Renal cortex interstitium (tissue), 15 donors: ENCODE measurements at places on chromosomes 6 and 20. TPM values are rescaled to one million over a fixed set of nuclear protein-coding genes. Genes with fewer than 3 reads are reported as not detected.

GRCh38 chr6:45576648-45577624 is 199.2 kb upstream of the SUPT3H start:
- DNase-seq = no peak

DNA sequence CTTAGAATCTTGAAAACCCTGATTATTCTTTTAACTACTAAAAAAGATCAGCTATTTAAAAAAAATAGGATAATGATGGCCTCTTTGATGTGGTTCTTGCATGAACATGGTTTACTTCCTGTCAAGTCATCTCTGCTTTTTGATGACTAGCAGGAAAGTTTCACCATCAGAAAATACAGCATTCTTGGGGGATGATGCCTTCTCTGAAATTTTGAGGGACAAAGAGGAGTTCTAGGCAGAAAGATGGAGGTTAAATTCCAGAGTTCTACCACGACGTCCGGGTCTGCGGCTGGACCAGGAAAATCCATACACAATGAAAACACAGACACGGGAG is 130.4 kb downstream of the OLIG3 start:
- DNase-seq = no peak

GRCh38 chr6:2020909-2021308 is 224.5 kb downstream of the GMDS start:
- no peak for DNase-seq

DNA sequence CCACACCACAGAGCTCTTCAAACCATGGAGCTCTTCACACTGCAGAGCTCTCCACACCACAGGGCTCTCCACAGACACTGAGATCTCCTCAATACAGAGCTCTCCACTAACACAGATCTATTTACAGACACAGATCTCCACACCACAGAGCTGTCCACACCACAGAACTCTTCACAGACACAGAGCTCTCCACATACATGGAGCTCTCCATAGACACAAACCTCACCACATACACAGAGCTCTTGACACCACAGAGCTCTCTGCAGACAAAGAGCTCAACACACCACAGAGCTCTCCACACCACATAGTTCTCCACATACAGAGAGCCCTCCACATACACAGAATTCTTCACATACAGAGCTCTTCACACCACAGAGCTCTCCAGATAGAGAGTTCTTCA is 53.0 kb downstream of the ERMARD start:
- DNase-seq = no peak

- DNase-seq = no peak
These were observed 971.8 kb upstream of the ADGRB3 start for GRCh38 chr6:67663105-67663895.

DNA sequence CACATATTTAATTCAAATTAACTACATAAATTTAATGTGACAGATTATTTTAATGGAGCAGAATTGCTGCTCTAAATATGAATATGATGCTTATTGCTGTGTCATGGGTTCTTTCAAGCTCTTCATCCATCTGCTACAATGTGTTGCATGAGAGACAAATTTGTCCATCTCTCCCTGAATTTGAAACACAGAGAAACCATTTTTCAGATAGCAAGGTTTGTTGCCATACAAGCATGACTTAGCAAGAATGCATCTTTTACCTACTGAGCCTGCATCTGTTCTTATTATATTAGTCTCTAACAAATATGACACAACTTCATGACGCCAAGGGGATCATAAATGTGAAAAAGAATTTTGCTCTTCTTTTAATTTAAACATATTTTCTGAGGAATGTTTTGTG is 8.0 kb upstream of the UTRN start:
- DNase-seq = no peak

DNA sequence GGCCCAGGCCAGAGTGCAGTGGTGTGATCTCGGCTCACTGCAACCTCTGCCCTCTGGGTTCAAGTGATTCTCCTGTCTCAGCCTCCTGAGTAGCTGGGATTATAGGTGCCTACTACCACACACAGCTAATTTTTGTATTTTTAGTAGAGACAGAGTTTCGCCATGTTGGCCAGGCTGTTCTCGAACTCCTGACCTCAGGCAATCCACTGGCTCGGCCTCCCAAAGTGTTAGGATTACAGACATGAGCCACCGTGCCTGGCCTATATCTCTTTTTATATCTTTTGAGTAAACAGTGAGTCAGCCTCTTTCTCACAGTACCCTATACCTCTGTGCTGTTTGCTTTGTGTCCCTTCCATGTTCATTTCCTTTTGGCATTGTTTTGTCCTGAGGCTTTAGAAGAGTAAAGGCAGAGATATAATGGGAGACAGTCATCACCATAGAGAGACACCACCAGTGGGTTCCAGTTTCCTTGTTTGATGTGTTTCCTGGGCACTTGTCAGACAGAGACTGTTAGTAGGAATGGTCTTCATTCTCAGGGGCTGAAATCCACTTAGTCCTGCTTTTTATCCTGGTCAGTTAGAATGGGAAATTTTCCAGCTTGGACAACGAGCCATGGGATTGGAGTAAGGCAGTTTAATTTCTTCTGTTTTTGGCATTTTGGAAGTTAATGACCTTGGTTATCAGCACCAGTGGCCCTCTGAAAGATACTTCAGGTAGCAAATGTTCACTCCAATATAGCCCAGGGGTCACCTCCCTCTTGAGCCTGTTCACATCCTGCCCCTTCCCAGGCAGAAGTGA is 32.2 kb upstream of the ASXL1 start:
- no peak for DNase-seq

DNA sequence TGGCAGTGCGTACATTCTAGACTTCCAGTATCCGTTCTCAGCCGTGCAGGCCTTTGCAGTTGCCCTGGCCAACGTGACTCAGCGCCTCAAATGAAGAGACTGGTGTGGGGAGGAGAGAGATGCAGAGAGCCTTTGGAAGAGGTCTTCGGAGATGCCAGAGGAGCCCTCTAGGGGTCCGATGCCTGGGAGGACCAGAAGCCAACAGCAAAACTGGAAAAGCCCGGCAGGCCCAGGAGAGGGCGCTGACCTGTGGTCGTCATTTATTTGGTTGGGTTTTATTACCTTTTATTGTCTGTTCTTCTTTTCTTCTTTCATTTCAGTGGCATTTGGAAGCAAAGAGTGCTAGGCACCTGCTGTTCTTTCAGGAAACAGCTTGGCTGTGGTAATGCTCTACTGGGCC is 53.3 kb upstream of the TMEM181 start:
- no peak for DNase-seq

- DNase-seq = peak; percentile 71
These were observed 133.5 kb downstream of the SCML4 start for GRCh38 chr6:107690643-107691061.

- DNase-seq = no peak
These were observed 171.6 kb downstream of the UBE3D start for GRCh38 chr6:82893889-82894652.

GRCh38 chr20:53522026-53522425 is 71.6 kb downstream of the ZNF217 start:
- no peak for DNase-seq

DNA sequence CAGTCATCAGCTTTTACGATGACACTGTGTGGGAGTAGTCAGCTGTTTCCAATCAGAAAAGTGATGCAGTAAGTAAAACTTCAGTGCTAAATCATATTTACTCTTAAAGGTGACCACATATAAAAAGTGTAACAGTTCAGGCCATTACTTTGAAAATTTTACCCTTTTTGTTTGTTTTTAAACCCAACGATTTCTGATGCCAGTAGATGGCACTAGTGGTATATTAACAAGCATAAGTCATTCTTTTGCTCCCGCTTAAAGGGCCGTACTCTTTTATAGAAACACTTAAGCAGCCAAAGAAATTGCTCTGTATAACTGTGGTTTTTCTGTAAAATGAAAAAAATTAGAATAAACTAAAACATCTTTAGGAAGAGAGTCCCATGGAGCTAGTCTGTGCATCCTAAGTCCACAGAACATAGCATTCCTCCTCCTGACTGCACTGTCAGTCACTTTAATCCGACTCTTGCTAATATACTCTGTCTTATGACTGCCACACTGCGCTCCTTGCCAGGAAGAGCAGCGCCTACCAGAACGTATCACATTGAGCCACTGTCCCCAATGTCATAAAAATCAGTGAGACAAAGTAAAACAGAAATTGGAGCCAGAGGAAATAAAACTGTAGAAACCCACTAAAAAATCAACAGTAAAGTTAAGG is 25.0 kb downstream of the HEBP2 start:
- DNase-seq = peak; percentile 25

- no peak for DNase-seq
These were observed 37.4 kb downstream of the CITED2 start for GRCh38 chr6:139337001-139337400.

GRCh38 chr20:13430346-13431002 is 208.3 kb downstream of the TASP1 start:
- DNase-seq = no peak

The RSPH9 gene
- polyA plus RNA-seq = 1.1 TPM

The TFAP2D gene
- polyA plus RNA-seq = not detected

The OGFR gene
- 31.1 TPM for polyA plus RNA-seq
